ENCODE measurements at places on chromosomes 1 and 21. TPM values are rescaled to one million over a fixed set of nuclear protein-coding genes. Genes with fewer than 3 reads are reported as not detected.

- DNase-seq, result no peak
These were observed 37.8 kb upstream of the NEK2 start for GRCh38 chr1:211713231-211713630.

- no peak for DNase-seq
These were observed 82.7 kb downstream of the SIK1 start for GRCh38 chr21:43343992-43344886.

The PER3 gene
- total RNA-seq, result 23.8 TPM

The RPS27 gene
- 1,447 TPM for total RNA-seq

DNA sequence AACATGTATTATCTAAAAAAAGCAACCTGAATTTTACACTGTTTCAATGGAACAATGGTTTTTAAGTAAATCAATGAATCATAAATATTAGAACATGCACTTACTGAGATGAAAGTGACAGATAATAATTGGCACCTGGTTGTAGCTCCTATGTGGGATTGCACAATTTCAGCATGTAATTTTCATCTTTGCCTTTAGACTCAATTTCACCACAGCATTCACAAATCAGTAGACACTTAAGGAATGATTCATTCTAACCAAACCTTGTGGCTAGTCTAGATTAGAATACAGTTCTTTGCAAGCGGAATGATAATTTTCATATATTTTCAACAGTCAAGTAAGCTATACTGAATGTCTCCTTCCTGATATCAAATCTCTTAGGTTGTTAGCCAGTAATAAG, 853.4 kb downstream of the KCNT2 start:
- no peak for DNase-seq

The IFI44 gene
- total RNA-seq, result 42.3 TPM

The KCND3 gene
- 12.6 TPM for total RNA-seq

DNA sequence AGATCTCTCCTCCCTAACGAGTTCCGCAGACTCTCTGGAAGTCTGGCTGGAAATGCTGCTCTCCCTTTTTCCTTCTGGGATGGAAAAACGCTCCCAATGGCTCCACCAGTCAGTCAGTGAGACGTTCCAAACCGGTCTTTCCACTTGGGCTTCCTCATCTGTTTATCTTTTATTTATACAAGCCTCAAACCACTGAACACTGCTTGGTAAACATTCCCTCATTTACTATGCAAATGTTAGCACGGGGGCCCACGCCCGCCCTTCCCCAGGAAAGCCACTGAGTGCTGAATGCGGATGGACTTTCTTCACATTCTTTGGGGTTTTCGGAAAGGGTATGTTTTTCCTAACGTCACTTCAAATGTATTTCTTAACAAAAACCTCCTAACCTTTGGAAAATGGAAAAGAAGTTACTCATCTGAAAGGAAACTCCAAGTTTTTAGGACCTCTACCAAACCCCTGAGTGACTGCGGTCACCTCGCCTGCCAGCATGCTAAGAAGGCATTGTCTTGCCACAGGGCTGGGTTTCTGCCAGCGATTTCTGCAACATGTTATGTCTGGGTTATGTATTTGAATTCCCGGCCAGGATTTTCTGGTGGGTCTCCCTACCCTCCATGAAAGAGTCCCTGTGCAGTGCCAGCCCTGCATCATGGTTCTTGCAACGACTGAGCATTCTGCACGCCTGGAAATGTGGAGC, 14.0 kb upstream of the UMODL1 start:
- peak; percentile 65 for DNase-seq

The TCHH gene
- 0.13 TPM for total RNA-seq

- no peak for DNase-seq
These were observed 57.2 kb downstream of the LAMC1 start for GRCh38 chr1:183080406-183080805.

The GPR3 gene
- 0.38 TPM for total RNA-seq

GRCh38 chr1:145879775-145880174, 5.9 kb downstream of the ANKRD35 start:
- DNase-seq, result no peak

DNA sequence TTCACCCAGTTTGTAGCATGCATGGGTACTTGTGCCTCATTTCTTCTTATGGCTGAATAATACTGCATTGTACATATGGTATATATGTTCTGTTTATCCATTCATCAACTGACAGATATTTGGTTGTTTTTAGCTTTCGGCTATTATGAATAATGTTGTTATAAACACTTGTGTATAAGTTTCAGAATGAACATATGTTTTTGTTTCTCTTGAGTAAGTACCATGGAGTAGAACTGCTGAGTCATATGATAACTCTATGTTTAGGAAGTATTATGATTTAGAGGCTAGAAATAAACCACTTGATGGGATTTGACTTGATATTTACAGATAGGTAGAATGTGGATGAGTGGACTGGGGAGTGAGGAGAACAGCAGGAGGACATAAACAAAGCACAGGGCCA, 48.6 kb downstream of the WNT2B start:
- DNase-seq, result no peak

- DNase-seq, result peak; percentile 58
These were observed 113.9 kb upstream of the USP24 start for GRCh38 chr1:55329091-55329490.

The TBX19 gene
- total RNA-seq, result 2.0 TPM

DNA sequence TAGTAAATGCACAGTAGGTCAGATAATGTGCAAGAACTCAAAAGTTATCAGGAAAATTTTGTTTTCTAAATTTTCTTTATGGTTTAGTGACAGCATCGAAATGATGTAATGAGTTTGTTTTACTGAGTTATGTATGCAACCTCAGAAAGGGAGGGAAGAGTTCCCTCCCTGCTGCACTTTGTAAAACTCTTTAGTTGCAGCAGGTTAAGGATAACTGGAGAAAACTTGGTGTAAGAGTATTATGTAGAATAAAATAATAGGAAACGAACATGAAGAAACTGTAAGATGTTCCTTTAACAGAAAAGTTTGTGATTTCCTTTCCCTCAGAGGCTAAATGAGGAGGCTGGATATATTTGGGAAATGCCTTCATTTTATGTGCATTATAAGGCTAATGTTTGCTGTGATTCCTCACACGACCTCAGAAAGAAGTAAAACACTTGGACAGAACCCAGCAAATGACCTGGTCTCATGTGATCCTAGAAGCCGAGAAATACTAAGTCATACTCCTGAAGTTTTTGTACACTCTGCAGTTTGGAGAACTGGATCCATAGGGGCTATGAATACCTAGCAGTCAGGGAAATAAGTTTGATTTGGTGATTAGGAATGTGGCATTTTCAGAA, 35.4 kb downstream of the ADGRL2 start:
- DNase-seq, result no peak

DNA sequence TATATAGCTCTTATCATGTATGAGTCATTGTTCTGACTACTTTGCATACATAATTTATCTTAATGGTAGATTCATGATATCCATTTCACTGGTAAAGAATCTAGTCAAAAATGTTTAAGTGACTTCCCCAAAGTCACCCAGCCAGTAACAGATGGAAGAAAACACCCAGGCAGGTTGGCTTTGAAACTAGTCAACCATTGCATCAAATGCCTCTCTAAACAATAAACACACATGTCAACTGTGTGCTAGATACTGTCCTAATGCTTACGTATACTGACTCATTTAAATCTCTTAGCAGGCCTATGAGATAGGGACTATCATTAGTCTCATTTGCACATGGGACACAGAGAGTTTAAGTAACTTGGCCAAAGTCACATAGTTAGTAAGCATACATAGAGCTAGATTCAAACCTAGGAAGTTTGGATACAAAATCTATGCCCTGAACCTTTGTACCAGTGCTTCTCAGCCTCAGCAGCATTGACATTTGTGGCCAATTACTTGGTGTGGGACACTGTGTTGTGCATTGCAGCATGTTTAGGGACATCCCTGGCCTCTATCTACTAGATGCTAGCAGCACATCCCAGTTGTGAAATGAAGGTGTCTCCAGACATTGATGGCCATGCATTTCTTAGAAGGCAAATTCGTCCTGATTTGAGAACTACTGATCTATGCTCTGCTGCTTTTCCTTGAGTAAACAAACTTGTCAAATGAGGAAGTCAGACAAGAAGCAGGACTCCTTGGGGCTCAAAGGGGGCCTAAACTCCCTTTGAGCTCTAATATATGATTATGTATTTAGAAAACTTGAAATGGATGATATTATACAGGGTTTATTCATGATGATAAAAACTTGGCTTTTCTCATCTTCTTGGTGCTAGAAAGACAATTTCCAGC, 316.3 kb downstream of the KCNH1 start:
- DNase-seq, result no peak

The LMX1A gene
- total RNA-seq, result not detected

The SFN gene
- 44.7 TPM for total RNA-seq

- no peak for DNase-seq
These were observed 62.1 kb downstream of the KDM1A start for GRCh38 chr1:23081376-23081775.

DNA sequence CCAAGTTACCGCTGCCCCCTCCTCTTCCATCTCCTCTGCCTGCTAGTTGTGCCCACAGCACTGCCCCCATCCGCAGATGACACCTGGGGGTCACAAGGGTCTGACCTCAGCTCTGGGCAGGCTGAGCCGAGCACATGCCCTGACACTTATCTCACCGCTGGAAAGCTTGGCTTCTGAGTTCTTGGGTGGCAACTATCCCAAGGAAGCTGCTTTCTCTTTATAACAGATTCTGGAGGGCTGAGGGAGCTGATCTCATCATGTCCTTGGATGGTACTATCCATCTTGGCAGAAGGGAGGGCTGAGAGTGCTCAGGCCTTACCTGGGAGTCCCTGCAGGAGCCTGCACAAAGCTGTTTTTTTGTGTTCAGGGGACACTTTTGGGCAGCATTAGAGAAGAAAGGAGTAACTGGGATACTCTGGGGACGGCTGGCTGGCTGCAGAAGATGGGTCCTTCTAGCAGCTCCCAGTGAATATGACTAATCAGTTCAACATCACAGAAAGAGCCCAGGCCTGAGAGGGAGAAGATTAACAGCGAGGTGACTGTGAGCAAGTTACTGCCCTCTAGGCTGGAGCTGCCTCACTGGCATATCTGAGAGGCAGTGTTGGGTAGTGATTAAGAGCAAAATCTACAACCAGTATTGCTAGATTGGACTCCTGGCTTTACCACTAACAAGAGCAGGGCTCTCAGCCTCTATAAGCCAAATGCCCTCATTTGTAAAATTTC, 71.6 kb downstream of the PLXNA2 start:
- no peak for DNase-seq

- no peak for DNase-seq
These were observed 75.4 kb downstream of the SH3BGR start for GRCh38 chr21:39527067-39527595.

The LCE2C gene
- not detected for total RNA-seq

The MNDA gene
- 8.3 TPM for total RNA-seq

GRCh38 chr1:244021427-244021826, 29.7 kb upstream of the ZBTB18 start:
- DNase-seq, result no peak

The CR1L gene
- total RNA-seq, result 0.44 TPM

- peak; percentile 79 for DNase-seq
These were observed 23.4 kb upstream of the RNF187 start for GRCh38 chr1:228463559-228464455.

DNA sequence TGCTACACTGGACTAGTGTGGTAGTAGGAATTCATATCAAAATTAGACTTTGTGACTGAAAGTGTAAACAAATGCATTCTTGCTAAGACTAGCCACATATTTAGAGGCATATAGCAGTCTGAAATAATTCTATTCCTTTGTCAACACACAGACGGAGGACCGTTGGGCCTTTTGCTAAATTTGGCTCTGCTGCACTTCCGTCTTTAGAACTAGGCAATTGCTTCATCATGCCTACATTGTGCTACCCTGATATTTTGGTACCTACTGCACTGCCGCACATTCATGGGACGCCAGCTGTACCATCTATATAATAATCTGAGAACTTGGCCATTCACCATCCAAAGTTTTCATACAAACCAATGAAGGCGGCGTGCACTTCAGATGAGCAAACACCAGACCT, 346.8 kb downstream of the KIF26B start:
- no peak for DNase-seq

DNA sequence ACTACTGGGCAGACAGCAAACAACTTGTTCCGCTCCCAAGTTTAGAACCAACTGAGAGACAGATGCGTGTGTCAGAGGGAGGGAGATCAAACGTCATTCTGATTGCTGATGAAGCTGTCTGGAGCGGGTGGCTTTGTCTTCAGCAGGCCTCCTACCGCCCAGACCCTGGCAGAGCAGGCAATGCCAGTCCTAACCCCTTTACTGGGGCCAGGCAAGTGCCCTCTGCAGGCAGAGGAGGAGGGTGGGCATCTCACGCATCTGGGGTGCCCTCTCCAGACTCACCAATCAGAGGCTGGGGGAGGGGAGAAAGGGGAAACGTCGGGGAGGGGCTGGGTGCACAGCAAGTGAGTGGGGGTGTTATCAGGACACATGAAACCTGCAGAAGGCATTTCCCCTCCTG, 126.6 kb downstream of the ACTL8 start:
- no peak for DNase-seq

GRCh38 chr1:160664573-160665051, 17.8 kb upstream of the SLAMF1 start:
- no peak for DNase-seq

DNA sequence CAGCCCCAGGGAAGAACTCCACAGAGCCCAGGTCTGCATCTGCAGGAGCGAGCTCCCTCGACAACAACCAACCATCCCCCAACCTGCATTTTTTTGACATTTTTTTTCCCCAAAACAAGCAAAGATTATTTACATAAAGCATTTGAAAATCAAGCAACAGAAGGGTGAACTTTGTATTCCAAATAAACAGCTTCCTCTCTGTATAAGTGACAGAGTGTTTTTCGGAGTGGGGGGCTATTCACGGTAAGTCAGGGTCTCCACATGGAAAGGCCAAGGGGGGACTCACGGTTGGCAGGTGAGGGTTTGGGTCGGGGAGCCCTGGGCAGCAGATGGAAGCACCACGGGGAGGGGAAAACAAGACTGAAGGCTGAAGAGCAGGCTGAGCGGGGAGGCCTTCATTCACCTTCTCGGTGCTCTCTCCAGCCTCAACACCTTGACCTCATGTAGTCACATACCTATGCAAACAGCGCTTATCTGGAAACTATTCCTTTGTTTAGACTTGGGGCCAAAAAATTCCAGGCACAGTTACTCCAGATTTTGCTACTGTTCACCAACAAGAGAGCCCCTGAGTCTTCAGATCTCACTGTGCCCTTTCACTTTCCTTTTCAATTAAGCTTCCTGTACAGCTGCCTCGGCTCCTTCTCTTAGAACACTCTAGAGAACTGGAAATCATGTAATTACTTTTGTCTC, 27.6 kb downstream of the C2CD2 start:
- DNase-seq, result no peak

DNA sequence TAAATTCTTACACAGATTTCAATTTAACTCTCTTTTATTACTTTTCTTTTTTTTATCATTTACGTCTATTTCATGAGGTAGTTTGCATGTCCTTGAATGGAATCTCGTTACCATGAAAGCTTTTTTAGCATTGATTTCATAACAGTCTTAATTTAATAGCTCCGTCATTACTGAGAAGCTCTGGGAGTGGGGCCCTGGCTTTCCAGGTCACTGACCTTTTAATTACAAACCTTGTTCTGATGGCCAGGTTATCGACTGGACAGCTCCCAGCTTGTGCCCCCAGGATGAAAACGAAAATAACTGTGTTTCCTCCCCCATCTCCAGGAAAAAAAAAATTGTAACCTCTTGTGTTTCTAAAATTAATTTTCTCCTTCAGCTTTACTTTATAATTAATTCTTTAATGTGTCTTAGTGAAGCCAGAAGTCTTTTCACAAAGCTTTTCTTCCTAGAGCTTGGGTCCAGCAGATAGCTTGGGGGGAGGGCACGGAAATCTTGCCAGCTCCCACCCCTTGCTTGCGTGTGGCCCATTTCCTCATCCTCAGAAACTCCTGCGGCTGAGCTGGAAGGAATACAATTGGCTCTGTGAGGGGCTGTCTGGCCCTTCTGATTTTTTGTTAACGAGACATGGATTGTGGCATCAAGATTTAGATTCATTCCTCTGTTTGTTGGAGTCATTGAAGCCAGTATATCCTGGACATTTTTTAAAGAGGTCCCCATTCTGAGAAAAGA, 65.7 kb downstream of the PEX14 start:
- no peak for DNase-seq

The TMPRSS2 gene
- 32.8 TPM for total RNA-seq

All from kidney (tissue), 22 donors.